Activated T-cell treated with anti-CD3 and anti-CD28 coated beads, Interleukin-2, amount 50 U/mL, for 24 hours (primary cell): ENCODE measurements at places on chromosomes 7 and 10.

DNA sequence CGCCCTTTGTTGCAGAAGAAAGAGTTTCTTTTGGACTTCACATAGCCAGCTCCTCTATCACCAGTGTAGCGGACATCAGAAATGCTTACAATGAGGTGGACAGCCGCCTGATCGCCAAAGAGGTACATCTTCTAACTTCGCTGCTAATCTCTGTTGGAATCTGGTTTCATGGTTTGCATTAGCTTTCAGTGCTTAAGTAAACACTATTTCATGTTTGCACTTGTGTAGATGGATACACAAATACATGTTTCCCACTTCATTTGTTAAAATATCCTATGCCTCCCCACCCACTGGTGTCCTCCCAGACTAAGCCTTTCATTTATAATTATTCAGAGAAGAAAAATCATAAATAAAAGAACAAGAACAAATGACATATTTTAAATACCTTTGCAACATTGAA lies 103.9 kb downstream of the WDFY4 start:
- H3K4me1 ChIP-seq: no peaks in the 10 kb centered on the region
- H3K27me3 ChIP-seq: peaks cover 24% of the 10 kb centered on the region
- no peak for DNase-seq

- no peak overlapping the region for H3K27ac ChIP-seq
- H3K27me3 ChIP-seq: no peaks in the 10 kb centered on the region
- H3K4me3 ChIP-seq: no peak overlapping the region
These were observed 360.5 kb upstream of the GALNT17 start for GRCh38 chr7:70771451-70771850.

DNA sequence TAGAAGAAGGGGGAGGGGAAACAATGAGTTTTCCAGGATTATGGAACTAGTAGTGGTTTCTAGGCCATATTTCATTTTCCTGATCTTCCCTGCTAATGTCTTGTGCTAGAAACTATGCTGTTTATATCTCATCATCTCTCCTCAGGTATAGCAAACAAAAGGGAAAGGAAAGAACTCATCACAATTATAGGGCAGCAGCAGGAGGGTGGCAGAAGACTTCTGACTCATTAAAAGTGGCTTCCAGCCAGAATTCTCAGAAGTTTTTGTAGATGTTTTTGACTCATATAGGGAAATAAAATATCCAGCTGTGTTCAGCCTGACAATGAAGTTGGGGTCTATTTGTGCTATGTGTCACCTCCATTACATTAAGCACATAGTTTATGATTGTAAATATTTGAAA lies 6.5 kb downstream of the AHR start:
- H3K4me1 ChIP-seq: peaks cover 40% of the 10 kb centered on the region
- peak overlapping the region; percentile 70 for H3K4me3 ChIP-seq
- no peaks in the 10 kb centered on the region for H3K27me3 ChIP-seq
- H3K36me3 ChIP-seq: peaks cover 15% of the 10 kb centered on the region
- peak overlapping the region; percentile 96 for H3K27ac ChIP-seq
- no peak for DNase-seq

DNA sequence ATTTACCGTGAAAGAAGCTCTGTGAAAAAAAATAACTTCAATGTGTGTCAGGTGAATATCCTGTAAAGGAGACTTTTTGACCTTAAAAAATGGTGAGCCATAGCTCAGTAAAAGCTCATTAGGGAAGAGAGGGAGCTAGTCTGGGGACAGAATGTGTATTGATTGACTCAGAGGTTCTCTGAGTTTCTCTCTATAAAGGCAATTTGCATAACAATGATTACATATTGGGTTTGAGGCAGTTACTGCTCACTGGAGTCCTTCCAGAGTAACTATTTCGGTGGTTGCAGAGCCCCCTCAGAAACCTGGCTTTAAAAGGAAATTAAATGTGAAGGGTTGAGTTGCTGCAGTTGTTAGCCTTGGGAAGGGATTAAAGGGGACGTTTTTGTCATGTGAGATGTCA lies 181.6 kb downstream of the GALNT17 start:
- no peaks in the 10 kb centered on the region for H3K27me3 ChIP-seq
- H3K4me1 ChIP-seq: no peaks in the 10 kb centered on the region
- no peak overlapping the region for H3K4me3 ChIP-seq
- DNase-seq: no peak
- no peak overlapping the region for H3K27ac ChIP-seq

DNA sequence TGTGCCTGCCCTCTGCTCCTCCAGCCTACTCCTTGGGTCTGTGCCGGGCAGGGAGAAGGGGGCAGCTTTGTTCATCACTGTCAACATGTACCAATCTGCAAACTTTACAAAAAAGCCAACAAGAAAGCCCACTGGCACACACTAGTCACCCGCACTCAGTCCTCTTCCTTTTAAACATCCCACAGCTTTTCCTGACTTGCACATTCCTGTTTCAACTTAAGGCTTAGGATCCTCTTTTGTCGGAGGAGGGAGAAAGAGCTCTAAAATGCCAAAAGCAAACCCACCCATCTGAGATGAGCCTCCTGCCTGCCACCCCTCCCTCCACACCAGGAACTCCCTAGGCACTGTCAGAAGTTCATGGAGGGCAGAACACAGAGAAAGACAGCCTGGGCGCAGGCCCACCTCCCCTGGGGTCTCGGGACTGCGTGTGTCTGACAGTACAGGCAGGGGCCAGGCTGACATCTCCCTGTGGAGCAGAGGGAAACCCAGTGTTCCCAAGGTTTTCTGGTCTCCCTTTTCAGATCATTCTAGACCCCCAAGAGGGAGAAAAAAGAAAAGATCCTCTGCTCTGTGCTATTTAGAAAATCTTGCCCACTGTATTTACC lies 5.4 kb downstream of the PDIA4 start:
- H3K4me3 ChIP-seq: no peak overlapping the region
- peak overlapping the region; percentile 42 for H3K27ac ChIP-seq
- no peaks in the 10 kb centered on the region for H3K27me3 ChIP-seq
- no peak for DNase-seq
- peaks cover 50% of the 10 kb centered on the region for H3K4me1 ChIP-seq

- H3K27ac ChIP-seq: no peak overlapping the region
- H3K4me1 ChIP-seq: no peaks in the 10 kb centered on the region
- DNase-seq: no peak
- no peak overlapping the region for H3K4me3 ChIP-seq
These were observed 61.8 kb upstream of the DOCK1 start for GRCh38 chr10:126843299-126843934.
